HFF-Myc (cell line): ENCODE measurements at places on chromosomes 12 and 14.

DNA sequence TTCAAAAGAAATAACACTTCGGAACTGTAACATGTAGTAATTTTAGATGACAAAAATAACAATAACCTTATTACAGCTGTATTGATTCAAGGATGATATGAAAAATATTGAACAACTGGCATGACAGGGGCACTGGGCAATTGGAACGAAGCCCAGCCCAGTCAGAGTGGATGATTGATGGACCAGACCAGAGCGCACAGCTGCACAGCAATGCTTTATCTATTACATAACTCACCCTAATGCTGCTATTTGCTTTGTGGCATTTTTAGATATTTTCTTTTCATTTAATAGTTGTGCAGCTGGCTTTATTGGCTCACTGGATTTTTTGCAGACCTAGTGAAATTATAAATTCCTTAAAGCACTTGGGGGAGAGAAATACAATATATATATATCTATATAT, 26.9 kb upstream of the FERMT2 start:
- DNase-seq, result no peak

DNA sequence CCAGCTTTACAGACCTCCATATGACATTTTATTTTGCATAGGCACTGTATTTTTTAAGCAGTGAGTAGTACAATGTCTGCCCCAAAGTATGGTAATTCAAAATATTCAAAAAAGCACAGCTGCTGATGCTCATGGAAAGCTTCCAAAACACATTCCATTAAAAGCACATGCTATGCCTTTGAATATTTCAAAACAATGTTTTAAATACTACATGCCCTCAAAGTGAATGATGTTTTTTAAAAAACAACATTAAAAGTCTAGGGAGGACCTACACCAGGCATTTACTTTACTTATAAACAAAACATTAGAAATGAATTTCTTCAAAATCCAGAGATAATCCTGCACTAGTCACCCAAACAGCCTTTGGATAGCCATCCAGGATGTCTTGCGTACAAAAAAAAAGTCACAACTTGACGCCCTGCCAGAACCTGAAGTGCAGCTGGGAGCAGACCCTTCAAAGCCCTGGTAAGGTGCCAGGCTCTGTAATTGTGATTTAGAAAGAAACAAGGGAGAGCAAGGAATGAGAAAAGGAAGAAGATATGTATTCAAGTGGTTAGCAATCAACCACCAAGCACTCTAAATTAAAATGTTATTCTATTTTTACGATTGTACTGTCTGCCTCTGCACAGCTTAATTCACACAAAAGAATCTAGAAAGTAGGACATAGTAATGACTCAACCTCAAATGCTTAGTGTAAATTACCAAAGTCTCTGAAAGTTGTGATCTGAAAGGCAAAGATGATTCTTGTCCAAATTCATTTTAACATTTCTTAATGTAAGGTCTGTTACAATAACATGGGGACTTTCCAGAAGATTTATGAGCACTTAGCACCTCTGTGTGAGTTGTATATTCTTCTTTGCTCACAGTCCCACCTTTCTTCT, 31.9 kb downstream of the CEP83 start:
- peak; percentile 56 for DNase-seq

GRCh38 chr12:92424338-92424737, 278.5 kb upstream of the PLEKHG7 start:
- no peak for DNase-seq

DNA sequence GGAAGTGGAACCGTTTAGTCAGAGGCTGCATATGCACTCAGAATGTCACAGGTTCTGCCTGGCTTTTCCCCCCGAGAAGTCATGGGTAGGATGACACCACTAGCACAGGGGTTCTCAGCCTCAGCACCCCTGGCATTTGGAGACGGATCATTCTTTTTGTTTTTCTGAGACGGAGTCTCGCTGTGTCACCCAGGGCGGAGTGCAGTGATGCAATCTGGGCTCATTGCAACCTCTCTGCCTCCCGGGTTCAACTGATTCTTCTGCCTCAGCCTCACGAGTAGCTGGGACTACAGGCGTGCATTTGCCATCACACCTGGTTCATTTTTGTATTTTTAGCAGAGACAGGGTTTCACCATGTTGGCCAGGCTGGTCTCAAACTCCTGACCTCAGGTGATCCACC, 28.1 kb downstream of the BCL7A start:
- DNase-seq, result no peak

DNA sequence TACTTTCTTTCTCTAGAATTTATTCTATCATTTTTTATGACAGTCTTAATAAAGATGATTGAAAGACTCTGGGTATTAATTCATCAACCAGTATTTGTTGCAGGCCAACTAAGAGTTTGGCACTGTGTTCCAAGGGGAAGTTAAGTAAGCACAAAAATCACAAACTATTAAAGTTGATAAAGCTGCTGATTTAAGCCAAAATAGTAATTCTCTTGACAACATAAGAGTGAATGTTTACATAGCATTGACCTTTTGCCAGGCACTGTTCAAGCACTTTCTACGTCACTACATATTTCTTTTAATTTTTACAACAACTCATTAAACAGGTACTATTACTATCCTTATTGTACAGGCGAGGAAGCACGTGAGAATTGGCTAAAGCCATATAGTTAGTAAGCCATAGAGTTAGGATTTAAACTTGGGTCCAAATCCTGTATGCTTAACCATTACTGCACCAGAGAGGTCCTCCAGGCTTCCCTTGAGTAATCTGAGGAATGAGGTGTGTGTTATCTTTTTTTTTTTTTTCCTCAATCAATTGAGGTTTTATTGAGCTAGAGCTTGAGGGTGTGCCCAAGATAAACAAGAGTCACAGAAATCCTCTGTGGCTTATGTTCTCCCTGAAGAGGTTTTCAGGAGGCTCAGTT, 1009.6 kb downstream of the DIO2 start:
- DNase-seq, result no peak

DNA sequence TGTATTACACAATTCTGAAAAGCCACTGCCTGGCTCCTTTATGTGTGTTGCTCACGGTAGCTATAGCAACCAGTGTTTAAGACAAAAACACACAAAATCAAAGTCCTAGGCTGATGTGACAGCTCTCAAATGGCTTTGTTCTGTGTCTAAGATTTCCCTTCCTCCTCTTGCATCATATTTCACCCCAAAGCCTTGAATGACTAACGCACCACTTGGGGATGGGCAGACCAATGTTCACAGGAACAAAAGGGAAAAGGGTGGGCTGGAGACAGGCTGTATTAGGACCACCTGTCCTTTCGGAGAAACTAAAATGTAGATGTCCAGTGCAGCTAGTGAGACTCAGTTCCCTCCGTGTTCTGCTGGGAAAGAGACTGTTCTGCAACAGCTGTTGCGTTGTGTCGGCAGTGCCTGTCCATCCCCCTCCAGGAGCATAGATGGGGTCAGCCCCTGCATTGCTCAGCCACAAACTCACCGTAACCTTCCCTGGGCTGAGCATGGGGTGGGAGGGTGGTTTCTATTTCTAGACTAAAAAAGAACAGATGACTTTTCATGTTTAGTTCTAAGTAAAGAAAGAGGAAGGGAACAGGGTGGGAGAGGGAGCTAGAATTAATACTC, 26.8 kb upstream of the DAAM1 start:
- DNase-seq, result no peak

DNA sequence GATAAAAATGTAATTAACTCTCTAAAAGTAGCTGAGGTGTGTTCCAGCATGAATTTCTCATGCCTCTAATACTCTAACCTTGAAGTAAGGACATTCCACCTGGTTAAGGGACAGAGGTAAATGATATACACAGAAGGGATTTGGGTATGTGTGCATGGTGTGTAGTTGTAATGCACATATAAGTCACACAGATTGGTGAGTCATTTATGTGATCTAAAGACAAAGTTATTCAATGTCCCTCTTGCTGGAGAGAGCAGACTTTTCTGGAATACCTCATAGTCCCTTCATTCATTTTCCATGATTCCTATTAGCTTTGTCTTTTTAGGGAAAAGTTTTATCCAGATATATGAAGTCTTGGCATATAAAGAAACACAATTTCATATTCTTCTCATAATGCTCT, 234.9 kb downstream of the SNAPC1 start:
- DNase-seq, result no peak

- no peak for DNase-seq
Measured at GRCh38 chr12:45050751-45051571, at the start of gene DBX2. Gene DBX2 (minus strand): TSS chr12:45051099. CDS start chr12:45050927, 172 bp downstream.

DNA sequence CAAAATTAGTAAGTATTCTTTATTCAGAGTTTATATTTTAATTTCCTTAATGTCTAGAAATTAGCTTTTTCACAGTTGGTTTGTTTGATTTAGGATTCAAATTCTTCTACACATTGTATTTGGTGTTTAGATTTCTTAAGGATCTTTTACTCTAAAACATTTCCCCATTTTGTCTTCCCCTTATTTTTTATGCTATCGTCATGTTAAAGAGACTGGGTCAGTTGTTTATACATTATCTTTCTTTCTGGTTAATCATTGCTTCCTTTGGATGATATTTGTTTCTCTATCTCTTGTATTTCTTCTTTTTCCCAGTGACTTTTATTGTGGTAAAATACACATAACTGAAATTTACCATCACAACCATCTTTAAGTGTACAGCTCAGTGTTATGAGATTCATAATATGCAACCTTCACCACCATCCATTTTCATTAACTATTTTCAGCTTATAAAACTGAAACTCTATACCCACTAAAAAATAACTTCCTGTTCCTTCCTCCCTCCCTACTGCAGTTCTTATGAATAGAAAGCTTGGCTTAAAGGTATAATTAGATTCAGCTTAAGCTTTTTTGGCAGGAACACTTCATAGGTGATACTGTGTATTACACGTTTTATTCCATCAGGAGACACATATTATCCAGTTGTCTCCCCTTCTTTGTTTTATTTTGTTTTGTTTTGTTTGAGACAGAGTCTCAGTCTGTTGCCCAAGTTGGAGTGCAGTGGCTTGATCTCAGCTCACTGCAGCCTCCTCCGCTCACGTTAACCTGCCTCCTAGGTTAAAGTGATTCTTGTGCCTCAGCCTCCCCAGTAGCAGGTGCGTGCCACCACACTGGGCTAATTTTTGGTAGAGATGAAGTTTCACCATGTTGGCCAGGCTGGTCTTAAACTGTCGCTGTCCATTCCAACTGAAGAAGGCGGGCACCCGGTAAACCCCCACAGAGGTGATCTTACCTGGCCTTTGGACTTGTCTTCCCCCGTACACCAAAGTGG, 45.0 kb downstream of the NOPCHAP1 start:
- no peak for DNase-seq

GRCh38 chr12:120381752-120382419, 12.9 kb upstream of the MSI1 start:
- DNase-seq, result no peak

DNA sequence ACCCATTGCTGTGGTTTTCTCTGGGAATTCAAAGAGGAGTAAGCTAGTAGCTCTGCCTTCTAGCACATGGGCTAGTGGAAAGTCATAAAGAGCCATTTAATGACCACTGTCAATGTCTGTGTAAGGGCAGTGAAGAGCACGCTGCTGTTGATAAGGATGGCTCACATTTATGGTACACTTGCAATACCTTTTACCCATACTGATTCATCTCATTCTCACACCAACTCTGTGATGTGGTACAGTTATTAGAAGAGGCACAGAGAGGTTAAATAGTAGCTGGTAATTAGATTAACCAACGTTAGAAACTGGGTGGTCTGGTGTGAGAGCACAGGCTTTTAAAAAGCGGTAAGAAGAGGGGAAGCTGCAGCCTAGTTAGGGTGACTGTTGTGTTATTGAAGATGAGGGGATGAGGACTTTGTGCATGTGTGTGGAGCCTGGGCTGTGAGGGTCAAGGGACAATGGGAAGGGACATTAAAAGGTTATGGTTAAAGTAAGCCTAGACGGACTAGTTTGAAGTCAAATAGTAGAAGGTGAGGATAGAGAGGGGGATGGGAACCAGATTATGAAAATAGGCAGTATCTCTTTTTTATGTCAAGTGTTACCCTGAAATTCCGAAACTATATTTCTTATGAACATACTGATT, 25.2 kb downstream of the RASSF3 start:
- no peak for DNase-seq

DNA sequence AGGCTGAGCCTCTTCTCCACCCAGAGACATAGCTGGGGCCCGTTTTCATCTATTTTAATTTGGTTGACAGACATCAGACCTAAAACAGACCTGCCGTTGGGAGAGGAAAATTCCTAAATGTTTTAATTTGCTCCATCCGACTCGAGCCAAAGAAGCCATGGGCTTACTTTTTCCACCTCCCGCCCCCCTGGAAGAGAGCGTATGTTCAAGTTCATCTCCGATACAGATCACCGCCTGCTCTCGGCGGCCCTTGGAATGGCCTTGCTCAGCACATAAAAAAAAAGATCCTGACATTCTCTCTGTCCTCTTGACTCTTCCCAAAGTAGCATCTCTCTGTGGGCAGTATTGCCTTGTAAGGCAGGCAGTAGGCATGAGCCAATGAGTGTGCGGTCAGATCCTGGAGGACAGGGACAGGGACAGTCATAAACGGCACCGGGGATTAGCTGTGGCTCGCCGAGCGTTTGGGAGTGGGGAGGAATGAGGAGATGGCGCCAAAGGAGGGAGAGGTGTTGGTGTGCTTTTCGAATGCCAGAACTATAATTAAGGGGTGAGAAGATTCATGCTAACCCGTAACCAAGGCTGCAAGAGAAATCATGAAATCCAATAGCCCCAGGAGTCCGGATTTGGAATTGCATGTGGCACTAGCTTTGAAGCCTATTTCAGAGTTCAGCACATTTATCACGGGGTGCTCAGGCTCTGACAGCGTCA, 47.9 kb upstream of the MEG3 start:
- no peak for DNase-seq

DNA sequence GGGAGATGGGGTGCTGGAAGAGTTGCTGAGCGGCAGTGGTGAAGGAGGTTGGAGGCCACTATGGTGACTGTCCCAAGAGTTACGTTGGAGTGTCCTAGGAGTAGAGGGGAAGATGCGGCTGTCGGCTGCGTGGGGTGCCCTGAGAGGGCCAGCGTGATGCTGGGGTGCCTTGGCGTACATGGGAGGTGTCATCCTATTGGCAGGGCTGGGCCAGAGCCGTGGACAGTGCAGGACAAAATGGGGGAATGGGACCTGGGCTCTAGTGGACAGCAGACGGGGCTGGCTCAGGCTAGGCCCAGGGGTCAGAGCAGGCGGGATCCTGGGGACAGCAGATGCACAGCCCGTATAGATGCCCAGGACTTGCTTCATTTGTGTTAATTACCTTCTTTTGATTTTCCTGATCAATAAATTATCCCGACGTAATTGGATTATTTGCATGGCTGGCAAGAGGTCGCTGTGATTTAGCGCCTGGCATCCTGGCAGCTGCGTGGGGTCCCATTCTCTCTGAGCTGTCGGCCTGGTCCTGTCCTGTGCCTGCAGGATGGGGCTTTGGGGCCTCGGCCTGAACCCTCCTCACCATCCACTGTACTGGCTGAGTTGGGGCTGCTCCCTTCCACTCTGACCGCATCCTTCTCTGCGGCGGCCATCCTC, 203.9 kb upstream of the C14orf180 start:
- no peak for DNase-seq

GRCh38 chr12:55666508-55666907, 29.8 kb downstream of the OR10P1 start:
- DNase-seq, result no peak

GRCh38 chr14:44962334-44963043, 499 bp downstream of the TOGARAM1 start:
- no peak for DNase-seq
